ENCODE measurements at places on chromosomes 2 and 18. TPM values are rescaled to one million over a fixed set of nuclear protein-coding genes. Genes with fewer than 3 reads are reported as not detected.

- no peak overlapping the region for H3K27ac ChIP-seq
- DNase-seq = no peak
- H3K4me3 ChIP-seq = no peak overlapping the region
- no peaks in the 10 kb centered on the region for H3K27me3 ChIP-seq
Measured at GRCh38 chr18:68323921-68324320, 391.0 kb downstream of the TMX3 start.

GRCh38 chr2:217415316-217415715 lies 555.5 kb upstream of the TNP1 start:
- H3K27ac ChIP-seq = no peak overlapping the region
- no peaks in the 10 kb centered on the region for H3K27me3 ChIP-seq
- H3K4me1 ChIP-seq = peaks cover under 1% of the 10 kb centered on the region

- no peak overlapping the region for H3K4me3 ChIP-seq
- H3K36me3 ChIP-seq = no peaks in the 10 kb centered on the region
- peaks cover 9% of the 10 kb centered on the region for H3K4me1 ChIP-seq
- no peak for DNase-seq
- no peaks in the 10 kb centered on the region for H3K27me3 ChIP-seq
- no peak overlapping the region for H3K27ac ChIP-seq
Measured at GRCh38 chr2:28085201-28085600, 194.7 kb downstream of the BABAM2 start.

DNA sequence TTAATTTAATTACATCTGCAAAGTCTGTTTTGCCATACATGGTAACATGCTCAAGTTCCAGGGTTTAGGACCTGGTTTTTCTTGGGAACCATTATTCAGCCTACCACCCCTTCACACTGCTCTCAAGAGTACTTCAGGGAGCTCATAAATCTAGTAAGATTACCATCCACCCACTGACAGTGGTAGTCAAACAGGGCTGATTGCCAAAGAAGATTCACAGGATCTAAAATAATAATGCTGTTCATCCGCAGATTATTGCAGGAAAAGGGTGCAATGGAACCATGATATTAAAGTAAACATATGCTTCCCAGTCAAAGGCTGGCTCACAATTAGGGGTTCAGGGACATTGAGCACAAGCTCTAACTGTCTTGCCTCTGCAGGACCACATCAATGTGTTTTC lies 148.0 kb upstream of the CYRIA start:
- no peak for DNase-seq
- H3K4me1 ChIP-seq = no peaks in the 10 kb centered on the region
- H3K27me3 ChIP-seq = no peaks in the 10 kb centered on the region
- H3K36me3 ChIP-seq = no peaks in the 10 kb centered on the region

DNA sequence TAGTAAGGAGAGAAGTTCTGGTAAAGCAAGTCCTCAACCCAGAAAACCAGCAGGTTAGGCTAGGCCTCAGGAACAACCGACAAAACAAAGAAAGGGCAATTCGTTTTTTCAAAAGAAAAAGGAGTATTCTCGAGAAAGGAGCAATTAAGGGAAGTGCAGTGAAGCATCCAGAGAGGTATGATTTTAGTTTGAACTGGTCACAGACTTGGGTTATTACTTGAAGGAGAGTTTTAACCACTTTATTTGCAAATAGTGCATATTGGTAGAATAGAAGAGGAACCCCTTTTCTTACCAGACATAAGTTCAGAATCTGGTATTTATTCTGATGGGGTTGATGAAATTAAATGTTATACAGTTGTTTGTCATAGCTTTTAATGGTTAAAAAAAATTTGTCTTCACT lies 110.0 kb upstream of the GCFC2 start:
- DNase-seq = no peak
- H3K27ac ChIP-seq = no peak overlapping the region
- no peak overlapping the region for H3K4me3 ChIP-seq
- no peaks in the 10 kb centered on the region for H3K36me3 ChIP-seq

- no peaks in the 10 kb centered on the region for H3K4me1 ChIP-seq
- no peaks in the 10 kb centered on the region for H3K27me3 ChIP-seq
- H3K36me3 ChIP-seq = no peaks in the 10 kb centered on the region
- no peak overlapping the region for H3K27ac ChIP-seq
- H3K4me3 ChIP-seq = no peak overlapping the region
Measured at GRCh38 chr2:186887107-186888090, 38.4 kb upstream of the ZSWIM2 start.

GRCh38 chr2:63792530-63792929 lies 49.2 kb upstream of the UGP2 start:
- H3K36me3 ChIP-seq = no peaks in the 10 kb centered on the region
- H3K27me3 ChIP-seq = no peaks in the 10 kb centered on the region
- H3K4me1 ChIP-seq = no peaks in the 10 kb centered on the region
- DNase-seq = no peak

DNA sequence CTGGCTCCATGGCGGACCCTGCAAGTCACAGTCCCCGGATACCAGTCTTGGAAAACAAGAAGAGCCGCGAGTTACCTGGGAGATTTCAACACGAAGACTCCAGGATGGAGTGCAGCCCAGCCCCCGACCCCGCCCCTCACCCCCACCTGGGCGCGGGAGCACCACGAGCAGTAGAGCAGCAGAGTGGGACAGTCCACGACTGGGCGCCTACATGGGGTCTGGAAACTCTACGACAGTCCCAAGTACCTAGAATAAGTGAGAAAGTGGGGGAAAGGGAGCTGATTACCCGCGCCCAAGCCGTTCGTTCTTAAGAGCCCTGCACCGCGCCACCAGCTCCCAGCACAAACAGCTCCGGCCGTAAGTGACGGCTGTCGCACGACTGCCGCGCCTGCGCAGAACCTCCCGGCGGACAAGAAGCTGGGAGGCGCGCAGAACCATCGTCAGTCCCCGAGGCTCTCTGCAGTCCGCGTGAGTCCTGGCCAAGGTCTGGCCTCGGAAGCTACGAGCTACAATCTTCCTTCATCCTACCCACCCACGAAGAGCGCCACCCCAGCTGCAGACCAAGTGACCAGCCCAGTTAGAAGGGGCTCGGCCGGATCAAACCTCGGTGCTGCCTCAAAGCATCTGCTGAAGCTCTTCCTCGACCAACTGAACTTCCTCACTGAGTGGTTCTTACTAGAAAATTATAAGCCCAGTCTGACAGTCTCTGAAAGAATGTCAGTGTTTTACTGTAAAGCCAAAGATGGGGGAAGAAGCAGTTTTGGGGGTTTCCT lies at the start of gene DPY30:
Gene DPY30 (minus strand): TSS at position 359 of the 773 bp plus-strand sequence. CDS start 349 bp downstream, at position 10.
- peak within 1 kb of the TSS; percentile 79 for H3K27ac ChIP-seq
- DNase-seq = peak; percentile 95
- H3K4me1 ChIP-seq = peaks cover 5% of the 10 kb centered on the region
- no peaks in the 10 kb centered on the region for H3K36me3 ChIP-seq
- H3K4me3 ChIP-seq = peak within 1 kb of the TSS; percentile 71
- H3K27me3 ChIP-seq = no peaks in the 10 kb centered on the region

GRCh38 chr18:12308386-12309100 lies 502 bp downstream of the TUBB6 start:
- peak overlapping the region; percentile 86 for H3K27ac ChIP-seq
- no peaks in the 10 kb centered on the region for H3K27me3 ChIP-seq
- peak overlapping the region; percentile 74 for H3K4me3 ChIP-seq
- H3K4me1 ChIP-seq = peaks cover 2% of the 10 kb centered on the region
- DNase-seq = peak; percentile 74

DNA sequence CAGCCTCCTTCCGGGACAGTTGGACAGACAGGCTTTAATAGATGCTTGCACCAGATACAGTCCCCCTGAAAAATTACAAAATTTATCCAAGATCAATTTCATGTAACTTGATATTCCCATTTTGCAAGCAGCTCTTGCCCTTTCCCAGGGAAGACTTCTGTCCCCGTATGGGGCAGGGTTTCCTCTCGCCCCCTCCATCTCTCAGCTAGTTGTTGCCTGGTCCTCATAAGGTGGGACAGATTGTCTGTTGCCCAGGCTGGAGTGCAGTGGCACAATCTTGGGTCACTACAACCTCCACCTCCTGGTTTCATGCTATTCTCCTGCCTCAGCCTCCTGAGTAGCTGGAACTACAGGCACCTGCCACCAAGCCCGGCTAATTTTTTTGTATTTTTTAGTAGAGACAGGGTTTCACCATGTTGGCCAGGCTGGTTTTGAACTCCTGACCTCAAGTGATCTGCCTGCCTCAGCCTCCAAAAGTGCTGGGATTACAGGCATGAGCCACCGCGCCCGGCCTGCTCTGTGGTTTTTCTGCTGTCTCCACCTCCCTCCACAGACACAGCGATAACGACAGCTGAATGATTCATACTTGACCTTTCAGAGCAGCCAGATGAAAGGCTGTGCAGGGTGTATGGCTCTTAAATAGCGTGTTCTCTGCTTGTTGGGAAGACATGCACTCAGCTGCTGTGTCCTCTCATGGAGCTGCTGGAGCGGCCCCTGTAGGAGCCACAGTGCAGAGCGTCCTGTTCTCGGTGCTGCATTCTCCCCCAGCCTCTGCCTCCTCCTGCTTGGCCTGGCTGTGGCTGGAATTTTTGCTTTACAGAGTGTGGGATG lies 61.4 kb downstream of the TTC39C start:
- DNase-seq = peak; percentile 91
- no peaks in the 10 kb centered on the region for H3K36me3 ChIP-seq
- peaks cover 16% of the 10 kb centered on the region for H3K4me1 ChIP-seq
- H3K27ac ChIP-seq = peak overlapping the region; percentile 31
- no peaks in the 10 kb centered on the region for H3K27me3 ChIP-seq

DNA sequence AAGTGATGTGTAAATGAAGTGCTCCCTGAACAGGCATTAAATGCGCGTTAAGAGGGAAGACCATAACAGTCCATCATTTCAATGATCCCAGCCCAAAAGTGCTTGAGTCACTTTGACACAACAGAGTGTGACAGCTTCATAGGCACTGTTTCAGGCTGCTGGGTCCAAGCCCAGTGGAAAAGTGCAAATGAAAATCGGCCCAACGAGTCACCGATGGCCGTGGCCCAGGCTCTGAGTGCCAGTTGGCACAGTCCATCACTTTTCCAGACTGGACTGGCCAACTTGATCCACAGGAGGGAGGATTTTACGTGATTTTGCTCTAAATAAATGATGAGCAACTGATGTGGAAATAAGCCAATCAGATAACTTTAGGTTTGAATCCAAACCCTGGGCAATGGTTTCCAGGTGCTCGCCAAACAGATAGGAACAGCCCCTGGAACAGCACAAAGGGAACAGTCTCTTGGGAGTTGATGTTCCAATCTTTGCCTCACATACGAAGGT lies 114.0 kb downstream of the SP3 start:
- no peak overlapping the region for H3K4me3 ChIP-seq
- no peaks in the 10 kb centered on the region for H3K27me3 ChIP-seq
- no peak for DNase-seq
- no peak overlapping the region for H3K27ac ChIP-seq
- H3K4me1 ChIP-seq = peaks cover 10% of the 10 kb centered on the region

GRCh38 chr2:65055422-65056214 lies 598 bp upstream of the CEP68 start:
- H3K4me1 ChIP-seq = peaks cover 7% of the 10 kb centered on the region
- DNase-seq = no peak
- H3K4me3 ChIP-seq = peak overlapping the region; percentile 77
- no peaks in the 10 kb centered on the region for H3K27me3 ChIP-seq

GRCh38 chr2:64692401-64692800 lies 38.7 kb upstream of the SERTAD2 start:
- peaks cover 7% of the 10 kb centered on the region for H3K4me1 ChIP-seq
- no peak for DNase-seq
- H3K27me3 ChIP-seq = no peaks in the 10 kb centered on the region
- H3K27ac ChIP-seq = no peak overlapping the region
- no peak overlapping the region for H3K4me3 ChIP-seq
- no peaks in the 10 kb centered on the region for H3K36me3 ChIP-seq

DNA sequence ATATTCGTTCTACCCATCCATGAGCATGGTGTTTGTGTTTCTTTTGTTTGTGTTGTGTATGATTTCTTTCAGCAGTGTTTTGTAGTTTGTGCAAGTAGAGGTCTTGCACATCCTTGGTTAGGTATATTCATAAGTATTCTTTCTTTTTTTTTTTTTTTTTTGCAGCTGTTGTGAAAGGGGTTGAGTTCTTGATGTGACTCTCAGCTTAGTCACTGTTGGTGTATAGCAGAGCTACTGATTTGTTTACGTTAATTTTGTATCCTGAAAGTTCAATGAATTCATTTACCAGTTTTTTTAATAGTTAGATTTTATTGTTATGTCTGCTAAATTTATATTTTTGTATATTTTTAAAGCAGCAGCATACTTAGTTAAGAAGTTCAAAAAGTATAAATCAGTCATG lies 834.4 kb upstream of the NRXN1 start:
- H3K4me1 ChIP-seq = no peaks in the 10 kb centered on the region
- DNase-seq = no peak
- H3K27ac ChIP-seq = no peak overlapping the region
- no peaks in the 10 kb centered on the region for H3K36me3 ChIP-seq

DNA sequence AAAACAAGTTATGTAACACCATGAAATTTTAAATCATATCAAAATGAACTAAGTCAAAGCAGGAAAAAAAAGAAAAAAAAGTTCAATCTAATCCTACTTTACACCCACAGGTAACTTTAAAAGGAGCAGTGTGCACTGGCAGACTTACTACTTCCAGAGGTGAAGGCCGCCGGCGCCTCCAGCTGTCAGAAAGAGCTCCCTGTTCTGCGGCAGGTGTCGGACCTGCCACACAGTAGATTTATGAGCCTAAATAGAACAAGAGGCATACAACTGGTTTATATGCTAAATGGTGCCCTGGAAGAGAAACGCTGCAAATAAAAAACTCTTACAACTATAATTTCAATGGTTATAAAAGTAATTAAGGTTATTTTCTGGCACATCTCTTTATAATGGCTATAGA lies 23.1 kb upstream of the PNO1 start:
- H3K27ac ChIP-seq = no peak overlapping the region
- H3K27me3 ChIP-seq = no peaks in the 10 kb centered on the region
- H3K4me1 ChIP-seq = no peaks in the 10 kb centered on the region
- no peak for DNase-seq

DNA sequence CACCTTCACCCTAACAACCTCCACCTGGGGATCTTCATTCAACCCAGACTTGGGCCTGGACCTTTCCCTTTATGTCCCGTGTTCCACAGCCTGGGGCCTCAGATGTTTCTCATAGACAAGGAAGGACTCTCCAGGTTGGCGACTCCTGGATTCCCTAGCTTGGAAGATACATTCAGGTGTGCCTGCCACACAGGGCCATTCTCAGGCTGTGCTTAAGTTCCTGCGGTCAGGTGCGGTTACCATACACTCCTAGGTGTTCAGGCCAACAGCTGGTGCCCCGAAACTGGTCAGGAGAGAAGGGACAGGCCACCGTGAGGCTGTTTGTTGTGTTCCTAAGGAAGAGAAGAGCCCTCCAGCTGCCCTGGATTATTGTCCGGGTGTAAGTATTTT lies 15.6 kb downstream of the SLC4A3 start:
- no peak for DNase-seq
- no peaks in the 10 kb centered on the region for H3K27me3 ChIP-seq

- no peaks in the 10 kb centered on the region for H3K27me3 ChIP-seq
- no peaks in the 10 kb centered on the region for H3K36me3 ChIP-seq
- H3K27ac ChIP-seq = no peak overlapping the region
- no peak for DNase-seq
- no peaks in the 10 kb centered on the region for H3K4me1 ChIP-seq
- H3K4me3 ChIP-seq = no peak overlapping the region
Measured at GRCh38 chr18:10379522-10379921, 74.9 kb upstream of the APCDD1 start.

Gene LAPTM4A
- 431 TPM for total RNA-seq

Gene MEIS1
- 13.8 TPM for total RNA-seq

Gene SH3RF3
- 16.5 TPM for total RNA-seq

Gene FIGN
- 3.6 TPM for total RNA-seq

Gene BOLL
- 65.0 TPM for total RNA-seq

Gene ATP6V1B1
- total RNA-seq = 1.7 TPM

Gene INHBB
- 123 TPM for total RNA-seq

Gene OXER1
- 1.3 TPM for total RNA-seq

Gene TTR
- total RNA-seq = 1.1 TPM

Gene ZNF516
- total RNA-seq = 189 TPM

Gene CDH2
- 128 TPM for total RNA-seq

Gene ZAP70
- 5.5 TPM for total RNA-seq
